ENCODE measurements at places on chromosomes 11 and 22.

- DNase-seq, result no peak
- H3K36me3 ChIP-seq, result no peaks in the 10 kb centered on the region
- H3K4me1 ChIP-seq, result no peaks in the 10 kb centered on the region
- H3K27me3 ChIP-seq, result no peaks in the 10 kb centered on the region
Observed at GRCh38 chr11:9736365-9736764, 72.5 kb downstream of the SWAP70 start.

GRCh38 chr11:74179234-74180052 is 8.4 kb downstream of the PPME1 start:
- H3K27me3 ChIP-seq, result no peaks in the 10 kb centered on the region
- no peak for DNase-seq
- no peaks in the 10 kb centered on the region for H3K4me1 ChIP-seq
- no peaks in the 10 kb centered on the region for H3K36me3 ChIP-seq

- no peak for DNase-seq
- no peak overlapping the region for H3K27ac ChIP-seq
- no peaks in the 10 kb centered on the region for H3K36me3 ChIP-seq
- no peaks in the 10 kb centered on the region for H3K27me3 ChIP-seq
- no peak overlapping the region for H3K4me3 ChIP-seq
- no peaks in the 10 kb centered on the region for H3K4me1 ChIP-seq
Observed at GRCh38 chr11:61951484-61952135, 1.5 kb downstream of the BEST1 start.

DNA sequence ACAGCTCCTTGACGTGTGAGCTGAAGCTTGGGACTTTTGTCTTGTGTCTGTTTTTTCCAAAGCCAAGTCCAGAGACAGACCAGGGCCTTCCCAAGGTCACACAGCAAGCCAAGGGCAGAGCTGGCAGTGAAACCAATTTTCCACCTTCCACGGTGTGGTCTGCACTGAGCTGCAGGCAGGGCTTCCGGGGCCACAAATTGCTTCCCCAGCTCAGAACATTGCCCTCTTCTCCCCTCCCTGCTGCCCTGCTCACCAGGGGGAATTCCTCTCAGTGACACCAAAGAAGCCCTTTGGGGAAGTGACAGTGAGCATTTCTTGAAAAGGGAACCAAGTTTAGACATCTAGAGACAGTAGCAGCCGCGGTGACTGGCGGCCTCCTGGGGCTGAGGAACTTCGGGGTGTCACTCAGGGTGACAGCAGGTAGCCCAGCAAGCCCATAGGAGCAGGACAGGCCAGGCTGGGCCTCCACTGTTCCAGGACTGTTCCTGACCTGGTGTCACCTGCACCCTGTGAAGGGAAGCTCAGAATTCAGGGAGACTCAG is 9.2 kb downstream of the FXYD2 start:
- H3K4me1 ChIP-seq, result peaks cover 45% of the 10 kb centered on the region
- peak overlapping the region; percentile 65 for H3K27ac ChIP-seq

DNA sequence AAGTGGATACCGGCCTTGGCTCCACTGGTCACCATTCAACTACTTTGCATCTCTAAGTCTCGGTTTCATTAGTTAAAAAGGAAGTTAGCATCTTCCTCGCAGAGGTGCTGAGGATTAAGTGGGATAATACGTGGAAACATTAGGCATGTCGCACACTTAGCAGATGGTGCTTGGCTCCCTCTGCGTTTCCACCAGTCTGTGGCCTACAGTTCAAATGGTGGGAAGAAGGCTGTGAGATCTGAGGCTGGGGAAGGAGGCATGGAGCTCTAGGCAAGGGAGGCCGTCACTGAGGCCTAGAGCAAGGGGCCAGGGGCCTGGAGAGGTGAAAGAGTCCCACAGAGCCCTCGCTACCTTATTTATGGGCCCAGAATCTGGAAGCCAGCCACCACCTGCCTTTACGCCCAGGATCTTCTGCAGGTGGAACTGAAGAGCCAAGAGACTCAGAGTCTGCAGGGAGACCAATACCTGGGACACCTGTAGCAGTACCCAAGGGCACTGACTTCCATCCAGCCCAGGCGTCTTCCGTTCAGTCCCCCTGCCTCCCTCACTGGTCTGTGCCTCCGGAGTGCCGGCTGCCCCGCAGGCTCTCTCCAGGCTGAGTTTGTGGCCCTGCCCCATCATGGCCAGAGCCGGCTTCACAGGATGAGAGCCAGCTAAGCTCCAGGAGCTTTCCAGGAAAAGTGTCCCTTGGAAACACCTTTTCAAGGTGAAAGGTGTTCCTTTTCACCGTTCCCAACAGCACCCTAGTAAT is 66.1 kb upstream of the A4GALT start:
- no peak overlapping the region for H3K27ac ChIP-seq
- no peak overlapping the region for H3K4me3 ChIP-seq
- no peaks in the 10 kb centered on the region for H3K27me3 ChIP-seq
- no peaks in the 10 kb centered on the region for H3K4me1 ChIP-seq

DNA sequence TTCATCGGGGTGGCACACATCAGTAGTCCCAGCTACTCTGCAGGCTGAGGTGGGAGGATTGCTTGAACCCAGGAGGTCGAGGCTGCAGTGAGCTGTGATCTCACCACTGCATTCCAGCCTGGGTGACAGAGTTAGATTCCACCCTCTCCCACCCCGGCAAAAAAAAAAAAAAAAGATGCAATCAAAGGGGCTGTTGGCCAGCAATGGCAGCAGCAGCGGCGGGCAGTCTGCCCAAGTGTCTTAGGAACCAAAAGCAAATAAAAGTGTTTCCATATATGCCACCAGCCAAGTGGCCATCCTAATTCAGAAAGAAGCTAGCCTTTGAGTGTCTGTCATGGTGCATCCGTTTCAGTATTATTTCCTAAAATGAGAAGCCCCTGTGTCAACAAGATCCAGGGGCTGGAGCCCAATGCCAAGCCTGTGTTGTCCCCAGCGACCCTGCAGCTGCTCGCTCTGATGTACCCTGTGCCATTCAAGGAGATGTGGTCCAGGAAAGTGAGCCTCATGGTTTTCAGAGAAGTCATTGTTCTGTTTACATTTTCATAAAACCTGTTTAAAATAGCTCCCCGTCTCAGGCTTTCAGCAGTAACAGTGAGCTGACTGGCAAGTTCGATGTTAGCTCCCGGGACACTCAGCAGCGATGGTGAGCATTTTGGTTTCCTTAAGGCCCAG is 12.5 kb downstream of the CDPF1 start:
- no peak overlapping the region for H3K27ac ChIP-seq
- no peaks in the 10 kb centered on the region for H3K27me3 ChIP-seq
- no peak for DNase-seq
- H3K4me3 ChIP-seq, result no peak overlapping the region
- H3K4me1 ChIP-seq, result peaks cover 19% of the 10 kb centered on the region

GRCh38 chr11:130831506-130831905 is 84.8 kb downstream of the SNX19 start:
- H3K27ac ChIP-seq, result no peak overlapping the region
- H3K4me1 ChIP-seq, result no peaks in the 10 kb centered on the region
- no peak for DNase-seq
- no peak overlapping the region for H3K4me3 ChIP-seq
- no peaks in the 10 kb centered on the region for H3K36me3 ChIP-seq

DNA sequence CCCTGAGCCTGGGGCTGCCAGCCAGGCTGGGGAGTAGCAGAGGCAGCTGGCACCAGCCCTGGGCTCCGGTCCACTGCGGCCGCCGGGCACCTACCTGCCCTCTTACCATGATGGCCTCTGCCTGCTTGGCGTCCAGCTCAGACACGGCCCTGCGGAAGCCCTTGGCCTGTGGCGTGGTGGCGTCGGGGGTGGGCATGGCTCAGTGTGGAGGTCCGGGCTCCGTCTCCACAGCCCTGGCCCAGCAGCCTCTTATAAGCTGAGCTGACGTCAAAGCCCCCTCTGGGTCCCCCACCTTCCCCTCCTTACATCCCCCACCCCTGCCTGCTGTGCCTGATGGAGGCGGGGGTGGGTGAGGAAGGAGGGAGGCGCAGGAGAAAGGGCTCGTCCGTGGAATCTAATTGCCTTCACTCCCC is at the start of gene TH:
Gene TH, minus strand, starts transcription at position 225 of the 413 bp plus-strand sequence. Its CDS starts 29 bp downstream, at position 196.
- H3K4me1 ChIP-seq, result no peaks in the 10 kb centered on the region
- no peak within 1 kb of the TSS for H3K4me3 ChIP-seq
- no peaks in the 10 kb centered on the region for H3K27me3 ChIP-seq

DNA sequence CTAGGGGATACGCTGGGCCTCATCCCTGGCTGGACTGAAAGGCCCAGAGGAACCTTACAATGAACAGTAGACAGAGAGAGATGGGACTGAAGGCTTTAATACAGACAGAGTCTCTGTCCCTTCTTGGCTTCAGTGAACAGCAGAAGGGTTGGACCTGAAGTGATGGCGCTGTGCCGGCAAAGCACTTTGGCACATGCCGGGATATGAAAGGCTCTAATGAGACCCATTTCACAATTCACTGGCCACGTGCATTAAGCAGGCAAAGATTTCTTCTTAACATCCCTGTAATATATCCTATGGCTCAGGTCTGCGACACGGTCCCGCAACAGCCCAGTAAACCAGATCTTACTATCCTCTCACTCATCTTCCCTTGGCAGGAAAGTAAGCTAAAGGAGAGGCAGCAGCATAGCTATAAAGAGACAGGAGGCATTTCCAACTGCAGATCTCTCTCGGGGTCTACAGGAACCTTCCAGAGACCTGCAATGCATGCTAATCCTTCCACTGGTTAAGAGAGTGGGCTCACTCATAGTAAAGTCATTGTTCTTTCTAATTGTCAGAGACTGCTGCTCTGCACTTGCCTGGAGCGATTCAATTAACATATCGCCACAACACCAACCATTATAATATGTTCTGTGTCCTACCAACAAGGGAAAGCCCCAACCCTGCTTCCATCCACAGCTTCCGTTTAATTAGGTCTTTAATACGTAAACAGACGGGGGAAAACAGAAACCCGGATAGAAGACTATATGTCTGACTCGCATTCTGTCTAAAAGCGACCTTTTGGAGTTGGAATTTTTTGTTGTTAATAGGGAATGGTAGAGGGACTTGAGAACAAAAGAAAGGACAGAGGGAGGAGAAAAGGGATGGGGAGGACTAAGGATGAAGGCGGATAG is 1179.0 kb downstream of the LRRC4C start:
- H3K4me1 ChIP-seq, result no peaks in the 10 kb centered on the region
- no peaks in the 10 kb centered on the region for H3K27me3 ChIP-seq
- DNase-seq, result no peak
- no peak overlapping the region for H3K4me3 ChIP-seq
- H3K36me3 ChIP-seq, result no peaks in the 10 kb centered on the region

- DNase-seq, result no peak
- H3K4me3 ChIP-seq, result no peak overlapping the region
- no peaks in the 10 kb centered on the region for H3K4me1 ChIP-seq
- H3K27ac ChIP-seq, result no peak overlapping the region
- no peaks in the 10 kb centered on the region for H3K36me3 ChIP-seq
Observed at GRCh38 chr22:43326331-43327156, 16.6 kb downstream of the SCUBE1 start.

DNA sequence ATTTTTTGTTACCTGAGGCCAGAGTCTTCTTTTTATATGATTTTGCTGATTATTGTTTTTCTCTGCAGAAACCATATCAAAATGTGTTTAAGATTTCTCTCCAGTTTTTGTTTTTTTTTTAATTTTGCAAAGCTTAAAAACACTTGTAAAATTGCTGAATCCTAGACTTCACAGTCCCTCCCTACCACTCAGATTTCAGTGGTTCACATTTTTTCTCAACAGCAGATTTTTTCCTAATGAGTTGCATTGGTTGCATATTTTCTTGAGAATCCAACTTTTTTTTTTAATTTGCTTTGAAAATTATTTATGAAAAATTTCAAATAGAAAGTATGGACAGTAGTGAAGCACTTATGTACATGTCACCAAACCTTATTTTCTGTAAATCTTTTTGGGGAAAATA is 5.8 kb downstream of the ARL14EP start:
- peaks cover 23% of the 10 kb centered on the region for H3K36me3 ChIP-seq
- H3K27me3 ChIP-seq, result no peaks in the 10 kb centered on the region
- H3K27ac ChIP-seq, result no peak overlapping the region
- no peak overlapping the region for H3K4me3 ChIP-seq

- no peaks in the 10 kb centered on the region for H3K36me3 ChIP-seq
- no peak overlapping the region for H3K27ac ChIP-seq
- no peaks in the 10 kb centered on the region for H3K27me3 ChIP-seq
Observed at GRCh38 chr22:27986459-27986858, 67.4 kb upstream of the PITPNB start.

DNA sequence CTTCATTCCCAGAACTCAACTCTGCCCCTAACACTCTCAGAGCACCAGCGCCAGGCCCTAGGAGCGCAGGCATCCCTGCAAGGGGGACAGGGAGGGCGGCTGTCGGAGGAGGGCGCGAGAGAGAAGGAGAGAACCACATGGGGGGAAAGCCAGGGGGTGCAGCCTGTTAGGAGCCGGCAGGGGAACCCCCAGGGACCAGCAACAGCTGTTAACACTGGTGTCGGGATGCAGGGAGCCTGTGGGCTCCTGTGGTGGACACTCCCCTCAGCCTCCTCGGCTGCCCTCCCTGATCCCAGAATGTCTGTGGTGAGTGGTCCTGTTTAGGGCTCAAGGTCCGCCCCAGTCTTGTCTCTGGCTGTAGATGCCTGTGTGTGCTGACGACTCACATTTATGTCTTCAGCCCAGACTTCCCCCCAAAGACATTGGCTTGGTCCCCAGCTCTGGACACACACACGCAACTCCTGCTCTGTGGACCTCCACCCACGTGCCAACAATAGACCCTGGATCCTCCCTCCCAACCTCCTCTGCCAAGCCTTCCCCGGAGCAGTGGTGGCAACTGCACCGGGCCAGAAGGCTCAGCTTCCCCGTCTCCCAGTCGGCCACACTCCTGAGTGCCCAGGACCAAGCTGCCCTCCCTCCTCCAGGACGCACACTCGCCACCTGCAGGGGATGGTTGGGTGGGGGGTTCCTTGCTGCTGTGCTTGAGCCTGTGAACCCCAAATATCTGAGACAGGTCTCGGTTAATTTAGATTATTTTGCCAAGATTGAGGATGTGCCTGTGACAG is 817 bp upstream of the IFITM5 start:
- no peak for DNase-seq
- H3K4me3 ChIP-seq, result no peak overlapping the region
- no peaks in the 10 kb centered on the region for H3K27me3 ChIP-seq
- peaks cover 22% of the 10 kb centered on the region for H3K4me1 ChIP-seq
- H3K36me3 ChIP-seq, result no peaks in the 10 kb centered on the region

GRCh38 chr22:49062802-49063544 is 764.7 kb downstream of the BRD1 start:
- no peaks in the 10 kb centered on the region for H3K27me3 ChIP-seq
- no peak for DNase-seq
- H3K27ac ChIP-seq, result no peak overlapping the region

DNA sequence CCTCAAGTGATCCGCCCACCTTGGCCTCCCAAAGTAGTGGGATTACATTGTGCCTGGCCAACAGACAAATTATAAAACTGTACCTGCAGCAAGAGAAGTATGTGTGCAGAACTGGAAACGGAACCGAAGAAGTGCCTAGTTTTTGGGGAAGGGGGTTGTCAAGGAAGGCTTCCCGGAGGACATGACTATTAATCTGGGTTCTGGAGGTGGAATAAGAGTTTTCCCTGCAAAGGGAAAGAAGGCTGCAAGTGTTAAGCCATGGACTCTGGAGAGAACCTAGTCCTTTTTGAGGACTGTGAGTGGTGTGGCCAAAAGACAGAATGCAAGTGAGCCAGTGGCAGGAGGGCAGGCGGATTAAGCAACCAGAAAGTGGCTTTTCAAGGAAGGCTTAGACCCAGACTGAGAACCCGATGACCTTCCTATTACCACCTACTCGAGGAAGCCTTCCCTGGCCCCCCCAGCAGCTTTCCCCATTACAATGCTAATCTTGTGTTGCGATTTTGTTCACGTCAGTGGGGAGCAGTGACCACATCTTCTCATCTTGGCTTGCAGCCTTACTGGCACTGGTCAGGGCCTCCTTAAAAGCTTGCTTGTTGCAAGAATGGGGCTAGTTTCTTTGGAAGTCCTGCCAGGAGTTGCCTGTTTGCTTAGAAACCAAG is 5.7 kb upstream of the SEPTIN3 start:
- no peaks in the 10 kb centered on the region for H3K36me3 ChIP-seq
- no peaks in the 10 kb centered on the region for H3K4me1 ChIP-seq
- H3K27ac ChIP-seq, result no peak overlapping the region
- H3K27me3 ChIP-seq, result no peaks in the 10 kb centered on the region
